ENCODE measurements at places on chromosomes 1 and 21.
A peak's percentile ranks its signal among the peaks of the same experiment; 100 is the strongest.

- no peak for DNase-seq
Observed at GRCh38 chr1:4603295-4604110, 50.9 kb upstream of the AJAP1 start.

DNA sequence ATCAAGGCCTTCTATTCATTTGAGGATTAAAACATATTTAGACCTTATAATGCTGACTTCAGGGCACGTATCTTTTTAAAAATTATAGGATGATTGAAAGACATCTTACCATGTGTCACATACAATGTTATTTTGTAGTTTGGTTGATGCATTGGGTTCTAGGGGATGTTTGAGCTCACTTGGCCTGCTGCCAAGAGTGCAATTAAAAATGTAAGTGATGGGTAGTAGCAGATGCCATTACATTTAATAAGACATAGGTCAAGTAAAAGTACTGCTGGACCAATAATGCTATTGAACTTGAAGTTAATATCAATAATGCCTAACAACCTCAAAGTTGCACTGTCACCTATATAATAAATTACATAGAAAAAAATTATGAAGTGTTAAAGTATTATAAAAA lies 616.5 kb upstream of the RGS18 start:
- no peak for DNase-seq

- no peak for DNase-seq
Observed at GRCh38 chr1:165279882-165280281, 76.6 kb downstream of the LMX1A start.

- DNase-seq: no peak
Observed at GRCh38 chr1:164863056-164863455, 304.1 kb downstream of the PBX1 start.

GRCh38 chr1:202788800-202789199 lies 19.4 kb downstream of the KDM5B start:
- DNase-seq: no peak

GRCh38 chr1:238898856-238899255 lies 487.5 kb upstream of the CHRM3 start:
- DNase-seq: no peak

- no peak for DNase-seq
Observed at GRCh38 chr1:200877839-200878551, 5.2 kb downstream of the GPR25 start.

DNA sequence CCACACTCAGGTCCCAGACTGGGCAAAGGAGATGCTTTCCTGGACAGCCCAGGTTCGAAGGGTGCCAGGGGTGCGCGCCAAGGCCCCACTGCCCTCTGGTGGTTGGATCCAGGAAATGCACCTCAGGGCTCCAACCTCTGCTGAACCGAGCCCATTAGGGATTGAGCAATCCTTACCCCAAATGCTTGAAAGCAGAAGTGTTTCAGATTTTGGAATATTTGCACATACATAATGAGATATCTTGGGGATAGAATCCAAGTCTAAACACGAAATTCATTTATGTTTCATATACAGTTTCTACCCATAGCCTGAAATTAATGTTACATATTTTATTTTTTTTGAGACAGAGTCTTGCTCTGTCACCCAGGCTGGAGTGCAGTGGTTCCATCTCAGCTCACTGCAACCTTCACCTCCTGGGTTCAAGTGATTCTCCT lies 57.4 kb downstream of the SLC9A1 start:
- DNase-seq: peak; percentile 90

GRCh38 chr1:154270833-154271232 lies 1.6 kb upstream of the HAX1 start:
- no peak for DNase-seq
